ENCODE measurements at places on chromosomes 12 and 14.

DNA sequence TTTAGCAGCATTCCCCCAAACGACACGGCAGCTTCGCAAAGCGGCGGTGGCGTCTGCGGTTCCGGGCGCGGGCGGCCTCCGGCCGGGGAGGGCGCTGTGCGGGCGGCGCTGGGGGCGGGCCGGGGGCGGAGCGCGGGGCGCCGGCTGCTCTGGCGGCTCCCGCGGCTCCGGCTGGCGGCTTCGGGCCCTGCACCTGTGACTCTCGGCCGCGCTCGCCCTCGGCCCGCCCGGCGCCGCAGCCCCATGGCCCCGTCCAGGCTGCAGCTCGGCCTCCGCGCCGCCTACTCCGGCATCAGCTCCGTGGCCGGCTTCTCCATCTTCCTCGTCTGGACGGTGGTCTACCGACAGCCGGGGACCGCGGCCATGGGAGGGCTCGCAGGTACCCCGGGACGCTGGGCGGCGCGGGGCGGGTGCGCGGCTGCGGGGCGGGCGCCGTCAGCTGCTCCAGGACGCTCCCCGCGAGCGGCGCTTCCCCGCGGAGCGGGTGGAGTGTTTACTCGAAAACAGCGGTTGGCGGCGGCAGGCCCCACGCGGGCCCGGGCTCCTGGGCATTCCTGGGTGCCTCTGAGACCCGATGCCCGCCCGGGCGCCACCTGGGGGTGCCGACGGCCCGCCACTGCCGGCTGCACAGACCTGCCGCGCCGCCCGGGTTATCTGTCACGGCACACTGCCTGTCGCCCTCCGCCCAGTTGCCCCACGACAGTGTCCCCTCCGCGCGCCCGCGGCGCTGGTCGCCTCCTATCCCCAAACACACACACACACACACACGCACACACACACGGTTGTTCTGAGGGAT, at the start of gene SLC48A1:
TSS of gene SLC48A1 (plus strand) at position 177 of the 796 bp plus-strand sequence. CDS start at position 244, 67 bp downstream.
- peak; percentile 68 for DNase-seq

- DNase-seq = peak; percentile 36
These were observed 212.6 kb downstream of the SLC16A7 start for GRCh38 chr12:59808317-59808910.

- no peak for DNase-seq
These were observed 13.6 kb upstream of the TFCP2 start for GRCh38 chr12:51186465-51187085.

DNA sequence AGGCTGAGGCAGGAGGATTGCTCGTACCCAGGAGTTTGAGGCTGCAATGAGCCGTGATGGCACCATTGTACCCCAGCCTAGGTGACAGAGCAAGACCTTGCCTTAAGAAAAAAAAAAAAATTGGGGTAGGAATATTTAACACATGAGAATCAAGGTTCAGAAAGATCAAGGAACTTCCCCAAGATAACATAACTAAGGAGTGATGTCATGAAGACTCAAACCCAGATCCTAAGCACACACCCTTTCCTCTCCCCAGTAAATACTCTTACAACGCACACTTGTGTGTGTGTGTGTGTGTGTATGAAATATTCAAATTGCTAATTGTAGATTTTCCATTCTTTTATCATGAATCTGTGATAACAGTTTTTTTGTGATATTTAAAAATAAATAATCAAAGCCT, 90.6 kb upstream of the NUDT4 start:
- DNase-seq = no peak

GRCh38 chr14:98956181-98956580, 315.8 kb downstream of the BCL11B start:
- DNase-seq = no peak

DNA sequence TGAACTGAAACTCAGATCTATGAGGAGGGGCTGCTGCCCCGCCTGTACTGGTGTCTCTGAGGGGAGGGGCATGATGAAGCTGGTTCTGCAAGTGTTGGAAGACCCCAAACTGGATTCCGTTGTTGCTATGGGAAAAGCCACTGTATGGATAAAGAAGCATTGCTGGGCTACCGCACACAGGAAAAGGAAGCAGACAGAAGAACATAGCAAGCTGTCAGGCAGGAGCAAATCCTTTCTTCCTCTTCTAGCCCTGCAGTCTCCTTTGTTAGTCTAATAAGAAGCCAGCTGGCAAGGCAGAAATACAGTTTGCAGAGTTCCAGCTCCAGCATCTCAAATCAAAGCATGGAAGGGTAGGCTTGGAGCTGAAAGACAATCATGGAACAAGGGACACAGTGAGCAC, 26.3 kb upstream of the NR1H4 start:
- DNase-seq = no peak
